Putamen (tissue), 1 donor: ENCODE measurements at places on chromosomes 1 and 21.

GRCh38 chr1:117173691-117174090 lies 37.0 kb downstream of the VTCN1 start:
- no peak for DNase-seq

DNA sequence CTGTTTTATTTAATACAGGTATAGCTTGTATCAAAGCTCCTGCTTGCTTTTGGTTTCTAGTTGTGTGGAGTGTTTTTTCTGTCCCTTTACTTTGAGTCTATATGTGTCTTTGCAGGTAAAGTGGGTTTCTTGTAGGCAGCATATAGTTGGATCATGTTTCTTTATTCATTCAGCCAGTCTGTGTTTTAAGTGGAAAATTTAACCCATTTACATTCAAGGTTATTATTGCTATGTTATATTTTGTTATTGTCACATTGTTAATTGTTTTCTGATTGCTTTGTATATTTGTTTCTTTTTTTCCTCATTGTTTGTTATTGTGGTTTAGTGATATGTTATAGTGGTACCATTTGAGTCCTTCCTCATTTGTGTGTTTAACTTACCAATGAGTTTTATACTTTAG lies 26.7 kb downstream of the CLDN19 start:
- no peak for DNase-seq

DNA sequence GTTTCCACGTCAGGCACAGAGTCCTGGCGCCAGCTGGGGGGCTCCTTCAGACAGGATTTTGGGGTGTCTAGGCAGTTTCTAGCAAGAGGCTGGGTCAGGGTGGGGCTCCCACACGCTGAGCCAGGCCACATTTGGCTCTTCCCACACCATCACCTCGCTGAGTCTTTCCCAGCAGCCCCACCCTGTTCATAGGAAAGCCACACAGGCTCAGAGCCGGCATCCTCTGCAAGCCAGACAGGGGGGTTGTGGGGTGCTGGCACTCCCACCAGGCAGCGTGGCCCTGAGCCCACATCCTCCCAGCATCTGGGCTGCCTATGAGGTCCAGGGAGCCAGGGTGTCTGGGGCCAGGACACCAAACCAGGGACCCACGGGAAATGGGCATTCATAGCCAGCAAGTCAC lies 2.8 kb upstream of the GPR153 start:
- DNase-seq, result no peak

DNA sequence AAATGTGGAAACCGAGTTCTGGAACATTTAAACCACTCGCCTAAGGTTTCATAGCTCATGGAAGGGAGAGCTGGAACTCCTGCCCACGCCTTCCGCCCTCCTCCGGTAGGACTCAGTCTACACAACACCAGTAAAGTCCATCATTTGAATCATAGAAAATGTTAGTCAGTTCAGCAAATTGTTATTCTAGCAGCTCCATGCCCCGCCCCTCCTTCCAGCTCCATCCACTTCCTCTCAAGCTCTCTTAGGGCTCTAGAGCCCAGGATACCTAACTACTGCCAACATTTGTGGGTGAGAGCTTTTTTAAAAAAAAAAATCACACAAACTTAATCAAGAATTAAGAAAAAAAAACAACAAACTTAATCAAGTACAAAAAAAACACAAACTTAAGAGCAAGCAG lies 121.8 kb downstream of the TBX15 start:
- no peak for DNase-seq

DNA sequence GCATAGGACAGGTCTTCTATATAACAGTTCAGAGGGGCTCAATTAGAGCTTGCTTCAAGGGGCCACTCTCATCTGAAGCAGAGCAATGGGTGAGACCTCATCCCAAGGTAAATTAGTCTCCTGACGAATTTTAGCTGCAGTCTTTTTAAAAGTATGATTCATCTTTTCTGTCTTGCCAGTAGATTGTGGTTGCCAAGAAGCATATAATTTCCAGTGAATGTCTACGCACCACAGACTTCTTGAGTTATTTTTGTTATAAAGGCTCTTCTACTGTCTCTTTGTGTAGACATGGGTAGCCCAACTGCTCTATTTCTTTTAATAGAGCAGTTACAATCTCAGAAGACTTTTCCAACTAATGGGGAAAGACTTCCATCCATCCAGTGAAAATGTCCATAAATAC lies 108.9 kb upstream of the FMN2 start:
- DNase-seq, result no peak

- no peak for DNase-seq
Measured at GRCh38 chr1:216183007-216183406, 240.2 kb downstream of the USH2A start.

DNA sequence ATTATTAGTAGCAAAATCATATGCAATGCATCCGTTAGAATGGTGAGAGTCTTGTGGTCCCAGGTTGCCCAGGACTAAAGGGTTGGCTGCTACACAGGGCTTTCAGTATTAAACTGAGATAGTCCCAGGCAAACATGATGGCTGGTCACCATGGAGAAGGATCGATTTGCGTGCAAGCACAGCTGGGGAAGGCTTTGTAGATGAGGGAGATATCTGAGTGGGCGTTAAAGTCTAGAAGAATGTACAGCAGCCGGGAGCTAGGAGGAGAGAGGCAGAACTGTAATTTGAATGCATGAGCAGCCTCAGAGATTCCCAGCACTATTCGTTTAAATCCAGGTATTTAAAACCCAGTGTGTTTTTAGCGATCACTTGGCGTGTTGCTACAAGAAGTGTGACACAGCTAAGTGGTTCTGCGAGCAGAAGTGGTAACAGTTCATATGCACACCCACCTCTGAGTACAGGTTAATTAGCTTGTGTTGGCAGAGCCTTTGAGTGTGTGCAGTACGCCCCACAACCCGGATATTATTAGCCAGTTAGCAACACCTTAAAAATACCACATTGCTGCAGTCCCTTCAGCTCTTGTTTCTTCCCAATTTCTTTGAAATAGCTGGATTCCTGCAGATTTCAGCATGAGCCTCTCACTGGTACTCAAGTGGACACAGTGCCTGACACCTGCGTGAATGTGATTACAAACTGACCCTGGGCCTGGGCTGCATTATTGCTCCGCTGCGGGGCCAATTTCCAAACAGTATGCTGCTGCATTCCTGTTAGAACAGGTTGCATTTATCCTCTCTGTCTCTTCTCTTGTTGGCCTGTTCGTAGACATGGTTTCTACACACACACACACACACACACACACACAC lies 67.2 kb upstream of the SCAF4 start:
- DNase-seq, result peak; percentile 80

- no peak for DNase-seq
Measured at GRCh38 chr1:32925403-32926162, 24.4 kb upstream of the TMEM54 start.

GRCh38 chr1:33169290-33170055 lies 12.4 kb downstream of the TRIM62 start:
- DNase-seq, result no peak

DNA sequence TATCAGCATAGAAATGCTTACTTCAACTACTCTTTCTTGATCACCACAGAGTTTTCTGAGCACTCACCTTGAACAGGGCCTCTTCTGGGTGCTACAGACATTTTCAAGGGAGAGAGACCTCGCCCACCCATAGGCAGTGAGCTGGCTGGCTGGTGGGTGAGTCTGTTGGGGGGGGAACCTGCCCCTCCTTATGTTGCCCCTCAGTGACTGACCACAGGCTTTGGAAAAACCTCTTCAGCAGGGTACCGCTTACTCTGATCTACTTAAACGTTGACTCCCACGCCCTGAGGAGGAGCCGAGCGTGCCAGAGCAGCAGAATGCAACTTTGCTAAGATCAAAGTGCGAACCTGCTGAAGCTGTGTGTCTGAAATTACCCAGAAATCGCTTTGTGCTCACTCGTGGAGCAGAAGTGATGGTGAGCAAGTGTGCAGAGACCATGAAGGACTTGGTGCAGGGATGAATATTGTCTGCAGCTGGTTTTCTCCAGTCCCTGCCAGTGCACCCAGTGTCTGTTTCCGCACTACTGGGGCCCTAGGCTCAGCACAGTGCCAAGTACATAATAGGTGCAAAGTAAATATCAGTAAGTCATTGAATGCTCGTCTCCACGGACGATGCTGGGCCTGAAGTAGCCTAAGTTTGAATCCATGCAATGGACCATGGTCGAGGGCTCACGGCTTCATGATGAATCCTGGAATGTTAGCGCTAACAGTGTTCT lies 158.7 kb upstream of the IRF2BP2 start:
- no peak for DNase-seq

- no peak for DNase-seq
Measured at GRCh38 chr1:184905601-184906322, 68.5 kb downstream of the NIBAN1 start.

- no peak for DNase-seq
Measured at GRCh38 chr1:150165622-150166612, 16.2 kb downstream of the PLEKHO1 start.

DNA sequence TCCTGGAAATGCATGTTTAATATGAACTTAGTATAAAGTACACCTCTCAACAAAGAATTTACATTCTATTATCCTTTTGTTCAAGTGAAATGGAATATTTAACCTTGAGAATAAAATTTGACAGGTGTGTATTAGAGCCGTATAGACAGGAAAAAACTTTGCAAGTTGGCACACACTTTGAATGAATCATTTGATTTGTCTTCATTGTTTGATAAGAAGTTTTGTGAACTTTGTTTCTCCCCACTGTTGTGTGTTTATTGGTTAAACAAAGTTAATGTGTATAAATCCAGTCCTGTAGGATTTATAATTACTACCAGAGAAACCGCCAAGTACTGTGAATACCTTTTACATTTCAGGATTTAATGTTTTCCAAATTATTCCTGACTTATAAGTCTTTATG lies 2.0 kb downstream of the SYDE2 start:
- no peak for DNase-seq

- no peak for DNase-seq
Measured at GRCh38 chr1:239308701-239309333, 77.6 kb upstream of the CHRM3 start.

DNA sequence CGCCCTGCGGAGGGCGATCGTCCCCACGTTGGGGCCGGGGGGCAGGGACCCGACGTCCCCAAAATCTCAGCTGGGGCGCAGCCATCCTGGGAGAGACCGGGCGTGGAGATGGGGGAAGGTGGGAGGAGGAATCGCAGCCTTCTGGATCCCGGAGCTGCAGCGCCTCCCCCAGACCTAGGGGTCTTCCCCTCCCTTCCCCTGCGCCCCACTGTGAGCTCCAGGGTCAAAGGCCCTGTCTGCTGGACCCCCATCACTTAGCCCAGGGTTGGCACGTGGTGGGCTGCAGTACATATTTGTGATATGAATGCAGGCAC lies 90.2 kb upstream of the VAMP3 start:
- DNase-seq, result no peak

GRCh38 chr21:36606287-36606982 lies 92.5 kb upstream of the SIM2 start:
- DNase-seq, result no peak

GRCh38 chr1:56709269-56709880 lies 64.3 kb downstream of the PRKAA2 start:
- DNase-seq, result peak; percentile 33

DNA sequence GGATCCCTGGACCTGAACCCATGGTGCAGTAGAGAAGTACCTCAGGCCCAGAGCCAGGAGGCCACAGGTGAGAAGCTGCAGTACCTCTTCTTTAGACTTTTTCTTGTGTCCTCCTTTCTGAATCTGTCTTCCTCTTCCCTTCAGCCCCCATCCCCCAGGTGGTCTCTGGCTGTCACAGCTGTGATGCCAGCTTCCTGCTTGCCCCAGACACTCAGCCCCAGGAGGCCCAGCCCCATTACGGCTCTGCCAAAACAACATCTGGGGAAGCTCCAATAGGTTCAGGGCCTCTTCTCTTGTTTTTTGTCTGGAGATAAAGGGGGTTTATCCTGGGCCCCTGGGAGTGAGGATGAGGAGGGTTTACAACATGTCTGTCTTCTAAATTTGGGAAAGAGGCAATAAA lies 9.5 kb upstream of the BTG2 start:
- no peak for DNase-seq

- DNase-seq, result no peak
Measured at GRCh38 chr21:28216976-28217523, 775.6 kb downstream of the LTN1 start.

DNA sequence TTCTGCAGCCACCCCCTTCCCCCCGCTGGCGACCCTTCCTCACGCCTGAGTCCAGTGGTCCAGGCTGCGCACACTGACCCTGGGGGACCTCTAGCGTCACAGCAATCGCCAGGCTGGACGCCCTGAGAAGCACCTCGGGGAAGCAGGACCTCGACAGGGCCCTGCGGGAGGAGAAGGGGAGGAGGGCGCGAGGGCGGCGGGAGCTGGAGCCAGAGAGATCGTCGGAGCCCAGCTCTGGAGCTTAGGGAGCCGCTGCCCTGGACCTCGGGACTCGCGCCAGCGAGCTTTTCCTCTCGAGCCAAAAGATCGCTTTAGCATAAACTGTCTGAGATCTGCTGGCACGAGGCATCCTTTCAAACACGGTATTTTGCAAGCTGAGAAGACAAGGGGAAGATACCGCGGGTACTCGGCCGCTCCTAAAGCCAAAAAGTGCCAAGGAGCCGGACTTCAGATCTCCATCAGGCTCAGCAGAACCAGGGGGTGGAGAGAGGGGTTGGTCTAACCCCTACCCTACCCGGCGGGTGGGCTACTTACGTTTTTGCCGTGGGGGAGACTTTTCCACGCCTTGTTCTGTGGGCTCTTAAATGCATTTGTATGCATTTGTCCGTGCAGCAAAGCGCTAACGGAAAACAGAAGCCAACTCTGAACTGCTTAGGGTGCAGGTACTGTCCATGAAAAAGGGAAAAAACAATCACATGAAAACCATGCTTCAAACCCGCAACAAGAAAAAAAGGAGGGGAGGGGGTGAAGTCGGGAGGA lies 586 bp downstream of the COL24A1 start:
- DNase-seq, result no peak

DNA sequence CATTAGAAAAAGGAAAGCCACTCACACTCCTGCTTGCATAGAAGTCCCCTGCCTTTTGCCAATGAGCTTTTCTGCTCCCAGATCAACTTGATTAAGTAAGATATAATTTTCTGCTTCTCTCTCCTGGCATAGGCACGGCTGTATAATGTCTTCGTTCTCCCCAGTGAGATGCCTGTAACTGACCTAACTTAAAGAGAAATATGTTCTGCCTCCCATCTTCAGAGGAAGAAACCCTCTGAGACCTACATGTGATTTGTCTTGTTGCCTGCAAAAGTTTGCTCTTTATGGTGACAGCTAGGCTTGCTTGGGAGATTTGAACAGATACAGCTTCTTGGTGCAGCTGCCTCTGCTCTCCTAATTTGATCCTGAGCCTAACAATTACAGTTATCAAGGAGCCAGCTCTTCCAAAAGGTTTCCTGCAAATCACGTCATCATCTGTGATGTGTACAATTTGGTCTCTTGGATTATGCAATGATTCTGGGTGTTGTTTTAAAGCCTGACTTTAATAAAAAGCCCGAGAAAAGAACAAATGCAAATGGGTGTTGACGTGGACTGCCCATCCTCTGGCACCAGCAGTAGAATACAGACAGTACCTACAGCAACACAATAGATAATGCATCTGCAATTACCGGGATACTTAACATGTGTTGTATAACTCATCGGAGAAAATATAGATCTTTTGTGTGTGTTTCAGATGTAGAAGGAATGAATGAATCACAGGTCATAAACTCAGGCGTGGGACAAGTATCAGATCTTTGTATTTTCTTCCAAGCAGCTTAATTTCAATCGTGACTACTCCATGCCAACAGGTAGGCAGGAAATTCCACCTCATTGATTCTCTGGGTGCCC lies 76.2 kb upstream of the KAZN start:
- DNase-seq, result peak; percentile 44

GRCh38 chr1:241531195-241532161 lies 700 bp upstream of the KMO start:
- DNase-seq, result peak; percentile 57
